Stimulated activated CD8-positive, alpha-beta memory T cell treated with anti-CD3 and anti-CD28 coated beads, Interleukin-7, amount 100 ng/mL, for 24 hours (primary cell): ENCODE measurements at places on chromosomes 4 and X.
A peak's percentile ranks its signal among the peaks of the same experiment; 100 is the strongest.

- DNase-seq = no peak
Measured at GRCh38 chr4:101711590-101712260, 78.8 kb upstream of the BANK1 start.

DNA sequence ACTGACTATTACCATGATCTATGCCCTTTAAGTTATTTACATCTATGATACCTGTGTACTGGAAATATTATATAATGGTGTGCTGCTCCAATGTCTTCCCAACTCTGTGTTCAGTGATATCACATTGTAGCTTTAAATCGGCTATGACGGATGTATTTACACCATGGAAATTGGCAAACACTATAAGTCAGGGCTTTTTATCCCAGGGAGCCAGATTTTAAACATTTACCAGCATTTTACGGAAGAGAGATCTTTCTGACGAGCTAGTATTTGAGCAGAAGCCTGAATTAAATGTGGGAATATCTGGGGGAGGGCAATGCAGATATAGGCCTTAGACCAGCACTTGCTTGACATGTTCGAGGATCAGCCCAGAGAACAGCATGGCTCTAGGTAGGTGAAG lies 7.7 kb upstream of the PGM2 start:
- no peak for DNase-seq

DNA sequence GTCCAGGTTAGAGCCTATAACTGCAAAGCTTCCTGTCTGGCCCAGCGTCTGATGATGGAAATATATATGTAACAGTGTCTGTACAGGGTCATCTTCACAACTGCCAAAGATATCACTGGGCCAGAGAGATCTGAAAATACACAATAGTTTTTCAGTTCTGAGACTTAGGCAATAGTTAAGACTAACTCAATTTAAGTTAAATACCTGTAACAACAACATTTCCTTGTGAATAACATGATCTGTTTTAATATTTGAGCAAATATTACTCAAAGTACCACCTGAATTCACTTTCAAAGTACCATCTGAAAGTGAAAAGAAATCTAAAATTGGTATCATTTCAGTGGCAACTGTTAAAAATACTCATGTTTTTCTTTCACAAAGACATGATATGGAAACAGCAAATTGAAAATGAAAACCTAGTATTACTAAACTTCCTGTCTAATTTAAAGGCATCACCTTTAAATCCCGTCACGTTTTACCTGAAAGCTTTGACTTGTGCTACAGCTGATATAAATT lies 9.6 kb downstream of the ZAR1 start:
- no peak for DNase-seq

DNA sequence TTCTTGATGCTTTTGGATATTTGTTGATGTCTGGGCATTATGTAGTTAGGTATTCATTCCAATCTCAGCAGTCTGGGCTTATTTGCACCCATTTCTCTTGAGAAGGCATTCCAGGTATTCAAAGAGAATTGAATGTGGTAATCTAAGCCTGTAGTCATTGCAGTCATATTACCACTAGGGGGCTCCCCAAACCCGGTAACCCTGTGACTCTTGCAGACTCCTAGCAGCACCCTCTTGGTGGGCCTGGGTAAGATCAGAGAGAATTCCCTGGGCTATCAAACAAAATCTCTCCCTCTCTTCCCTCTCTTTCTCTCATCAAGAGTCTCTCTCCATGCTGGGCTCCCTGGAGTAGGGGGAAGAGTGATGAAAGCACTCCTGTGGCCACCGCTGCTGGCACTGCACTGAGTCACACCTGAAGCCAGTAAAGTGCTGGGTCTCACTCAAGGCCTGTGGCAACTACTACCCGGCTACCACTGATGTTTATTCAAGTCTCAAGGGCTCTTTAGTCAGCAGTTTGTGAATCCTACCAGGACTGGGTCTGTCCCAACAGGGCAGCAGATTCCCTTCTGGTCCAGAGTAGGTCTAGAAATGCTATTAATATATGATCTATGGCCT lies 187.7 kb upstream of the NUDT10 start:
- peak; percentile 0 for DNase-seq

GRCh38 chr4:31362756-31363155 lies 642.6 kb downstream of the PCDH7 start:
- DNase-seq = no peak

DNA sequence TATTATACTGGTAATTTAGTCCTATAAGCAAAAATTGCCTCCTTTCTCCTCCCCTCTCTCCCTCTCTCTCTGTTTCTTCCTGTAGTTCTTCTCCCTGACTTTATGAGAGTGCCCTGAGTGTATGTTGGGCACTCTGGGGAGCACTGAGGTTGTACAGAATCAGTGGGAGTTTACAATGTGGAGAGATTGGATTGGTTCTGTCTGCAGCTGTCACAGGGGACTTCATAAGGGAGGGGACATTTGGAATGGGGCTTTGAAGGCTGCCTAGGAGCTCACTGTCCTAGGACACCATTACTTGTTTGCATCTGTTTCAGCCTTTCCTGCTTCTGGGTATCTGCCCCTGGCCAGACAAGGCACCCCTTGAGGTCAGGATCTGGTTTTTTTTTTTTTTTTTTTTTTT lies 22.9 kb downstream of the SH3TC1 start:
- DNase-seq = no peak

DNA sequence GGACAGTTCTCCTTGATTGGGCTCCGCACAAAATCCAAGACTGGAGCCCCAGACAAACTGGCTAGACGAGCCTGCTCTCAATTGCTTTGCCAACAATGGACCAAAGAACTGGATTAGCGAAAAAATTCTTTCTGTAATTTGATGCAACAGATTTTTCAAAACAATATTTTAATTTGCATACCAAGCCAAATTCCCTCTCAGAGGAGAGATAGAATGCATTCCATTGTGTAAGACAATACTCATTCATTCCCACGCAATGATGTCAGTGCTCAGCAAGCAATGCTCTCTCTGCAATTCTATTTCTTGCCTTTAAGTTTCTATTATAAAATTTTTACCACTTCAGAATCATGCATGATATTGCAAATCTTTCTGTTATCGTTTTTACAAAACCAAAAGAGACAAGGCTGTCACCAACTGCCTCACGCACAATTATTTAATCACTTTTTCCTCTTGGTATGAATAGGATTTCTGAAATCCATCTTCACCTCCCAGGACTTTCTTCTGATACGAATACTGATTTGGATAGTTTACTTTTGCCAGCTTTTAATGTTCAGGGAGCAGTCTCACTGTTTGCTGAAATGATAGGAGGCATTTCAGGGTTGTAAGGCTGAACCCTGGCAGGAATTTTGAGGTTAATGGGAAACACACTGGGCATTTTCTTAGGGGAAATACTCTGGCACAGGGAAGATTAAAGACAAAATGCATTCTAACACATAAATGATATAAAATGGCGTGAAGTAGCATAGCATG lies 46.1 kb upstream of the HCCS start:
- no peak for DNase-seq

- DNase-seq = no peak
Measured at GRCh38 chr4:53185869-53186585, 179.8 kb downstream of the SCFD2 start.

- DNase-seq = no peak
Measured at GRCh38 chr4:159398236-159398638, 295.4 kb downstream of the RAPGEF2 start.

- DNase-seq = no peak
Measured at GRCh38 chr4:156766846-156767245, 204.8 kb downstream of the PDGFC start.

DNA sequence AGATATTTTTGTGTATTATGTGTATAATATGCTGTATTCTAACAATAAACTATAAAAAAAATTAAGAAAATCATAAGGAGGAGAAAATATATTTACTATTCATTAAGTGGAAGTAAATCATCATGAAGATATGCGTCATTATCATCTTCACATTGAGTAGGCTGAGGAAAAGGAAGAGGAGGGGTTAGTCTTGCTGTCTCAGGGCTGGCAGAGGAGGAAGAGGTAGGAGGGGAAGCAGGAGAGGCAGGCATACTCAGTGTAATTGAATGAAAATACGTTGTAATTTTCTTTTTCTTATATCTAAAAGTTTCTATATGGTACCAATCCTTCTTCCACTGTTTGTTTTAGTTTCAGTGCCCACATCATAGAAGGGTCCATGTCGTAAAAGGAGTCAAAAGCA lies 9.8 kb upstream of the TMEM185A start:
- no peak for DNase-seq

DNA sequence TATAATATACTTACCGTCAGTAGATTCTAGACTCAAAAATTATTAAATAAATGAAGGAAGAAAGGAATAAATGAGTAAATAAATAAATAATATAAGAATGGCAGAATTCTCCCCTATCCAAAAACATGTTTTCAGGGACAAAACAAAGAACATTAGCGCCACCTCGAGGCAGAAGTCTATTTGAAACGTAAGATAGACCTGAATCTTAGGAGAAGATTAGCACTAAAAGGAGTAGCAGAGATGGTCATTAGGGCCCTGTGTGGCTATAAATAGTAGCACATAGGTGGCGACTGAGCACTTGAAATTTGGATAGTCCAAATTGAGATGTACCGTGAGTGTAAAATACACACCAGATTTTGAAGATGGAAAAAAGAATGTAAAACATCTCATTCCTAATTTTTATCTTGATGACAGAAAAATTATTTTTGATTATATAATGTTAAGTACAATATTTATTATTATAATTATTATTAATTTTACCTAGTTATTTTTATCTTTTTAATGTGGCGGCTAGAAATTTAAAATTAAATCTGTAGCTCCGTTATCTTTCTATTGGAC lies 24.3 kb upstream of the SRD5A3 start:
- peak; percentile 26 for DNase-seq

DNA sequence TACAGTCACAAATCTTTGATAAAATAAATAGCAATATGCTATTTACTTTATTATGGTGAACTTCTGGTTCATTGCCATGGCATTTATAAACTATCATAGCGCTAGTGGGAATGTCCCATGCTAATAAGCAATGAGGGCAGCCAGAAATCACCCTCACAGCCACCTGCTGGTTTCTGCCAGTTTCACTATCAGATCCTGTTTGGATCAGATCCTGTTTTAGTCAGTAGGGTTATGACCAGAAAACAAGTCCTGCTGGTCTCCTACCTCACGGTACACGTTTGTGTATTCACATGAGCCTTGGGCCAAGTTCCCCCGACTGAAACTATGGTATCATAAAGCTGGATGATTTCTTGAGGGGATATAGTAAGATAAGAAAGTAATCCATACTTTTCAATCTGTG lies 17.7 kb downstream of the FOXR2 start:
- no peak for DNase-seq

DNA sequence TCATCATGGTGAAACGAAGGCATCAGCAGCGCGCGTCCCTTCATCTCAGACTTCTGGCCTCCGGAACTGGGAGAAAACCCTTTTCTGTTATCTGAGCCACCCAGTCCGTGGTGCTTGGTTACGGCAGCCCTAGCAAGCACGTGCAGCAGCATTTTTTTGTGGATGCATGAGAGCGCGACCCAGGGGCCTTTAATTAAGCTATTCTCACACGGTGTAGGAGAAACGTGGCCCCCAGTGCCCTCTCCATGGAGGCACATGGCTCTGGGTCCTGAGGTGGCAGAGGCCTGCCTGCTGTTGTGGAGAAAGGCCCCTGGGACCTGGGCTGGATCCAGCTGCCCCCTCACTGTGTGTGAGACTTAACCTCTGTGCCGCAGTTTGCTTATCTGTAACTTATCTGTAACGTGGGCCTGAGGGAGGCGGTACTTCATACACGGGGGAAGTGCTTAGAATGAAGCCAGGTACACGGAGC lies 9.5 kb downstream of the CLCN4 start:
- no peak for DNase-seq

DNA sequence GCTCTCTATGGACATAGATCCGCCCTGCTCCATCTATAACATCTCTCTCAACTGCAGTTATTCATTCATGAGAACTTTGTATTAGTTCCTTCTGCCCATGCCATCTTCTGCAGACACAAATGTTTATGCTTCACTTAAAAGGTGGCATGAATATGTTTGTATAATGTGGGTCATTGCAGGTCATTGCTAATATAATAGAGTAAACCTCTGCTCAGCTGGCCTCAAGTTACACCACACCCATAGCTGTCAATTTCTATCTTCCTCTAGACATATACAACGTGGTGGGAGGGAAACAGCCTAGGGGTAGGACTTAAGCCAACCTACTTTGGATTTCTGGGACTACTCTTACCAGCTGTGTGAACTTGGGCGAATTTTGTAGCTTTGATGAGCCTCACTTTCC lies 129.8 kb downstream of the ATXN3L start:
- no peak for DNase-seq

- DNase-seq = no peak
Measured at GRCh38 chr4:52714597-52715254, 36.5 kb downstream of the ERVMER34-1 start.

- DNase-seq = no peak
Measured at GRCh38 chr4:67779631-67780030, 25.4 kb upstream of the GNRHR start.

- no peak for DNase-seq
Measured at GRCh38 chr4:154872198-154872597, 91.1 kb downstream of the RBM46 start.

DNA sequence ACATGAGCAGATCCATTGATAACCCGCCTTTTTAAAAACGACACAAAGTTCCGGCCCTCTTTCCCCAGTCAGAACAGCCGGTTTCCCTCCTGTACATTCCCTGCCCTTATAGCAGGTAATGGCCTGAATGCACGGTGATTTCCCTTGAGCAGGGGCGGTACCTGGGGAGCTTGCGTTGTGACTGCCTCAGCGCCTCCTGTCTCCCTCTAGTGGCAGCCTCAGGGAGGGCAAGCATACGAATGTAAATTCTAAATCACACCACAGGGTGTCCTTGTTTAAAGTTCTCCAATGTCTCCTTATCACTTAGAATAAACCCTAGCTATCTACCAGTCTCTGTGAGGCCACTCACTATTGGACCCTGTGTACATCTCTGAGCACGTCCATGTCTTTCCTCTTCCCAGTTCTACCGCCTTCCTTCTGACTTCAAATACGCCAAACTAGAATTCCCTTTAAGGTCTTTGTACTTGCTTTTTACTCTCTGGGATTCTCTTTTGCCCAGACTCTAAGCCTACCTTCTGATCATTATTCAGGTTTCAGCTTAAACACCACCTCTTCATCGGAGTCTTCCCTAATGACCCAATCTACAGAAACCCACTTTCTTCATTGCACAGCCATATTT lies 18.4 kb upstream of the LDB2 start:
- DNase-seq = peak; percentile 50

DNA sequence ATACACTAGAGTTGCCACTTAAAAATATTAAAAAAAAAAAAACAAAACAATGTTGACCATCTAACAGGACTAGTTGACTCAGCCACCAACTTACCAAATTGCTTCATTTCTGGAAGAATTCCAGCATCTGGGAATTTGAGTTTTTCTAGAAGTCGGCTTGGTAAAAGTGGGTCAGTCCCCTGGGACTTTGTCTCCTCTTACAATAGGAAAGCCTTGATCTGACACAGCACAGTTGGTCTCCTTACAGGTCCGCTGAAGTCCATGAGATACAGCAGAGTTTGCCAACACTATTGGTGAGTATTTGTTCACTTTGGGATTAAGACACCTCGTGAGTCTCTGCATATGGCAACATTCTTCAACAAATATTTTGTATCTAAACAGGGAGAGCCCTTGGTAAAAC lies 18.2 kb upstream of the DDIT4L start:
- no peak for DNase-seq

- no peak for DNase-seq
Measured at GRCh38 chr4:163107754-163108153, 58.9 kb downstream of the NAF1 start.

- no peak for DNase-seq
Measured at GRCh38 chr4:71689822-71690221, 94.1 kb downstream of the GC start.

GRCh38 chr4:31791666-31792065 lies 1071.5 kb downstream of the PCDH7 start:
- DNase-seq = no peak
